Fibroblast of mammary gland (primary cell): ENCODE measurements at places on chromosomes 2 and 18.

DNA sequence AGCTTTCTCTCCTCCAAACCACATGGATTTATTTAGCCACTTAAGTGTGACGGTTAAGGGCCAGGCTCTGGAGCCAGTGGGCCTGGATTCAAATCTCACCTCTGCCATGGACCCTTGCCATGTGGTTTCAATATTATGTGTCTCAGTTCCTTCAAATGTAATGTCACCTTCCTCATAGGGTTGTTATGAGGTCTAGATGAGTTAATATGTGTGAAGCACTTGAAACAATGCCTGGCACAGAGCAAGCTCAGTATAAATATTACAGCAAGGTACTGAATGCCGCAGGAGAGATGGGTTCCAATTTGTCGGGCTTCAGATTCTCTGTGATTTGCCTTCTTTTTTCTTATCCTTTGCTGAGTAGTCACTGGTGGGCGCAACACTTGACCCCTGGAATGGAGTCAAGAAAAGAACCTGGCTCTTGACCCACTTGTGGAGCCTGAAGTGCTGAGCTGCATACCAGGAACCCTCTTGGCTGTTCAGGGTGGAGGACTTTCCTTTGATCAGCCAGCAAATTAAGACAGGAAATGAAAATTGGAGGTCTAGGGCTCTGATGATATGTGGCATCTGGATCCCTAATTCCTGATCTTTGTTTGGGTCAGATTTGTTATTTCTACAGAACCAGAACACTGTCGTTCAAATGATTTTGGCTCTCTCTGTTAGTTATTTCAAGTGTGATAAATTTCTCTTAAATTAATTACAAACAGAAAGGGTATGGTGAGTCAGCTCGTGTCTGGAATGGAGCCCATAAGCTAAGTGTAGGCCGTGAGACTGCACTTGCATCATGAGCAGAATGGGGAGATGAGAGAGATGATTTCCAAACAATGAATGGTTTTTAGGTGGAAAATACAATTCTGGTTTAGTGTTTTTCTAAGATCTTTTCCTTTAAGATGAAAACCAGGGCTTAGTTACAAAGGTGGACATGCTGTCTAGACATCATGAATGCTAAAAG lies 293.0 kb downstream of the KCNS3 start:
- peak; percentile 70 for DNase-seq

- no peak for DNase-seq
Measured at GRCh38 chr2:236787885-236788284, 218.3 kb downstream of the ACKR3 start.

DNA sequence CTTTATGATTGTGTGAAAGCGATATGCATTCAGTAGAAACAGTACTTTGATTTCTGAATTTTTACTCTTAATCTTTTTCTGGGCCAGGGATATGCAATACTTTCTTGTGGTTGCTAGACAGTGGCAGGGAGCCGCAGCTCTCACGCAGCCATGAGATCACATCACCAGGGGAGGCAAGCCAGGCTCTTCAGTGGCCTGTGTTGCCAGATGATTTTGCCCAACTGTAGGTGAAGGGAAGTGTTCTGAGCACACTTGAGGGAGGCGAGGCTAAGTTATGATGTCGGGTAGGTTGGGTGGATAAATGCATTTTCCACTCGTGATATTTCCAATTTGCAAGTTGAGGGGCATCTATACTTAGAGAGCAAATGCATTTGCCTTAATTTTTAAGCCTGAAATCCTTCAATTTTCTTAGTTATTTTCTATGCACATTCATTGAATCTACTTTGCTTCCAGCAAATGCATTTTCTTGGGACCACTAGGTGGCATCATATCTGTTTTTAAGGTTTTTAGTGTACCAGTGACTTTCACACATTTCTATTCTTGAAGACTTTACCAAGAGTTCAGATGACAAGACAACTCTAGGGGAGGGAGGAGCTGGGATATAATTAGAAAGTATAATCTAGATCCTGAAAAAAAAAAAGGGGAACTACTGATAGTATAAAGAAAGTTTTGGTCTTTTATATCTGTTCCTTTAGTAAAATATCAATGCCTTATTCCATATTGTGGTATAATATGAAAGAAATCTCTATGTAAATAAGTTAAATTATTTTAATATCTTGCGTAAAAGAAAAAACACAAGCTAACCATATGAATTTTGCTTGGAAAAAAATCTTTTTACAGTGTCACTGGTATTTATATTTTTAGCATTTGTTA lies 643.3 kb downstream of the SOCS6 start:
- peak; percentile 45 for DNase-seq

- DNase-seq: no peak
Measured at GRCh38 chr2:232772531-232772930, 3.8 kb downstream of the KCNJ13 start.

GRCh38 chr2:200435379-200435778 lies 74.5 kb downstream of the KCTD18 start:
- peak; percentile 68 for DNase-seq
